Stimulated activated naive B cell treated with anti-CD40 and anti-IgM and Interleukin-4, amounts not matched to agents 10 μg/mL and 1 μg/mL and 100 μg/mL, for 72 hours (primary cell): ENCODE measurements at places on chromosomes 2 and 18.

- H3K36me3 ChIP-seq: no peaks in the 10 kb centered on the region
- H3K27ac ChIP-seq: no peak overlapping the region
- H3K27me3 ChIP-seq: peaks cover 43% of the 10 kb centered on the region
- H3K4me3 ChIP-seq: no peak overlapping the region
- no peaks in the 10 kb centered on the region for H3K4me1 ChIP-seq
These were observed 30.3 kb upstream of the GPC1 start for GRCh38 chr2:240405133-240405532.

DNA sequence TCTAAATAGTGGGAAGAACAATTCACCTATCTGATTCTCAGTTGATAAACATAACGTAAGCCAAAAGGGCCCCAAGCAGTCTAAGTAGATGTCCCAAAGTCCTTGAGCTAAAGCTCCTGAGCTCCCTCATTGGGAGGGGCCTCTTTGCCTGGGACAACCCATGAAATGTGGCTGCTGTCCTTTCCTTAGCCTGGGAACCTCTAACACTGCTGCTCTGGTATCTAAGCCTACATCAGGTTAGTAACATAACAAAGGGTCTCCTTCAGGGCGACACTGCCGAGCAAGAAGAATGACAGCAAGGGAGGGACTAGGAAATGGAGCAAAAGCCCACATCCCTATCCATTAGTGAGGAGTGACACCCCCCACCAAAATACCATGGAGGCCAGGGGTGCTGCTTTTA, 98.3 kb downstream of the MAPRE2 start:
- peaks cover 32% of the 10 kb centered on the region for H3K4me1 ChIP-seq
- no peak overlapping the region for H3K27ac ChIP-seq
- no peak overlapping the region for H3K4me3 ChIP-seq
- DNase-seq: no peak
- H3K36me3 ChIP-seq: peaks cover 59% of the 10 kb centered on the region

GRCh38 chr2:230932556-230933511, 7.8 kb upstream of the GPR55 start:
- peaks cover 2% of the 10 kb centered on the region for H3K4me1 ChIP-seq
- H3K27me3 ChIP-seq: peaks cover 31% of the 10 kb centered on the region
- no peak overlapping the region for H3K27ac ChIP-seq
- no peak for DNase-seq
- no peak overlapping the region for H3K4me3 ChIP-seq

GRCh38 chr18:49250816-49251388, 209.5 kb downstream of the DYM start:
- H3K27ac ChIP-seq: no peak overlapping the region
- peaks cover 31% of the 10 kb centered on the region for H3K36me3 ChIP-seq
- H3K4me1 ChIP-seq: peaks cover 2% of the 10 kb centered on the region
- H3K4me3 ChIP-seq: no peak overlapping the region
- DNase-seq: no peak

GRCh38 chr18:42480441-42480840, 525.4 kb downstream of the PIK3C3 start:
- no peaks in the 10 kb centered on the region for H3K27me3 ChIP-seq
- DNase-seq: no peak
- H3K36me3 ChIP-seq: no peaks in the 10 kb centered on the region
- H3K27ac ChIP-seq: no peak overlapping the region
- no peaks in the 10 kb centered on the region for H3K4me1 ChIP-seq
- no peak overlapping the region for H3K4me3 ChIP-seq

DNA sequence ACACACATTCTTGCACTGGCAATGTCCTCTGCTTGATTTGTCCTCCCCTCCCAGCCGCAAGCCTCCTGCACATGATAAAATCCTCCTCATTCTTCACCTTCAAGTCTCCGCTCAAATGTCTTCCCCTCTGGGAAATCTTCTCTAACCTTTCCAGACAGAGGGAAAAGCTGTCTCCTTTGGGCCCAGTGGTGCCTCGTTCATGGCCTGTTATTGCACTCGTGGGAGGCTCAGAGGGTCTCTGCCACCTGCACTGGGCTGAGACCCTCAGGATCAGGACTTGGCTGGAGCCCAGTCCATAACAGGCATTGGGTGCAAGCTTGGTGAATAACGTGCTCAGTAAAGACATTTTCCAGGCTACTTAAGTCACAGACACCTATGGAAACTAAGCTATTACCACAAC, 68.6 kb downstream of the PTGR3 start:
- H3K4me3 ChIP-seq: no peak overlapping the region
- no peak for DNase-seq
- H3K27me3 ChIP-seq: peaks cover 17% of the 10 kb centered on the region
- H3K4me1 ChIP-seq: no peaks in the 10 kb centered on the region
- H3K27ac ChIP-seq: no peak overlapping the region
- H3K36me3 ChIP-seq: no peaks in the 10 kb centered on the region

GRCh38 chr18:27715751-27716150, 461.2 kb downstream of the CDH2 start:
- H3K27ac ChIP-seq: no peak overlapping the region
- no peak overlapping the region for H3K4me3 ChIP-seq
- H3K36me3 ChIP-seq: no peaks in the 10 kb centered on the region
- no peaks in the 10 kb centered on the region for H3K27me3 ChIP-seq

DNA sequence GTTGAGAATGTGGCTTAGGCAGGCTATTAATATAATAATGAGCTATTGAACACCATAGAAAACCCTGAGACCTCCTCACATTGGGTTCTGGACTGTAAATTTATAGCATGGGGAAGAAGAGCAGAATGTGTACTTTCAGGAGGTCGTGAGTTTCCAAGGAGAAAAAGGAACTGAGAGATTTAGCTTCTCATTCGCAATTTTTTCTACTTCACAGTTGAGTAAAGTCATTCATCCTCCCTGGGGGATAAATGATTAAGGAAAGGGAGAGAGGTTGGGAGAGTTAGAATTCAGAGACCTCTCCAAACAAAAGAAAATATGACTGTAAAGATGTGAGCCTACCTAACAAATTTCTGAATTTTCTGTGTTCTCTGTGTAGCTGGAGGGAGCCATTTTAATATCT, 205.8 kb upstream of the CYRIA start:
- H3K36me3 ChIP-seq: no peaks in the 10 kb centered on the region
- H3K27me3 ChIP-seq: peaks cover 5% of the 10 kb centered on the region
- H3K4me3 ChIP-seq: no peak overlapping the region
- H3K4me1 ChIP-seq: peaks cover 3% of the 10 kb centered on the region

GRCh38 chr2:20421988-20422370, 24.9 kb upstream of the RHOB start:
- H3K27me3 ChIP-seq: no peaks in the 10 kb centered on the region
- H3K36me3 ChIP-seq: no peaks in the 10 kb centered on the region

DNA sequence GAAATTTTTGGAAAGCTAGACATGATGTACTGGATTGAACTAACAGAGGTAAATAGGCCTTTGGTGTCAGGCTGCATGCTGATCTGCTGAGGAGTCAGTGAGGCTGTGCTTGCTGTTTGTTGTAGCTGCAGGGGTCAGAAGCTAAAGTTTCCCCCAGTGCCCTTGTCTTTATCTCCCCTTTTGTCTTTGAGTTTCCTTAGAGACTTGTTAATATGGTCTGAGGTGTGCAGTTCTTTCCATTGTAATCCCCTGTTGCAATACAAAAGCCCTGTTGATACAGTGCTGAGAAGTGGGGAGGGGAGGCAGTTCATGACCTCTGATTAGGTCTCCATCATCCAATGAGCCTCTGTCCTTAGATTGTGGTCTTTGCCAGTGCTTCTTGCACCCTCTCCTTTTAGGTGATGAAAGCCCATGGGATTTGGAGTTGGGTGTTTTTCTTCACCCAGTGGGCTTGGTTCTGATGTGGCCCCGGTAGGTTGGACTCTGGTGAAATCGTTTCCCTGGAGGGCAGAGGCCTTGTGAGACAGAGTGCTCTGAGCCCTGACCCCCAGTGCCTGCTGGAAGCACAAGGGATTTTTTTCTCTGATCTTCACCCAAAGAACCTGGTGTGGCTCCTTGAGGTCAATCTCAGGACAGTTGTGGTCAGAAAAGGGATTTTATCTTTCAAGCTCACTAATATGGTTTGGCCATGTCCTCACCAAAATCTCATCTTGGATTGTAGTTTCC, 163.1 kb downstream of the TMEM18 start:
- H3K27me3 ChIP-seq: no peaks in the 10 kb centered on the region
- no peak overlapping the region for H3K4me3 ChIP-seq
- H3K27ac ChIP-seq: no peak overlapping the region
- no peak for DNase-seq
- H3K36me3 ChIP-seq: no peaks in the 10 kb centered on the region
- no peaks in the 10 kb centered on the region for H3K4me1 ChIP-seq

GRCh38 chr2:215885536-215885935, 127.8 kb downstream of the MREG start:
- H3K27me3 ChIP-seq: peaks cover 14% of the 10 kb centered on the region
- no peak for DNase-seq
- H3K36me3 ChIP-seq: no peaks in the 10 kb centered on the region
- H3K4me3 ChIP-seq: no peak overlapping the region

- H3K4me3 ChIP-seq: no peak overlapping the region
- H3K27ac ChIP-seq: no peak overlapping the region
- no peaks in the 10 kb centered on the region for H3K36me3 ChIP-seq
These were observed 39.7 kb downstream of the RFX8 start for GRCh38 chr2:101435001-101435862.

DNA sequence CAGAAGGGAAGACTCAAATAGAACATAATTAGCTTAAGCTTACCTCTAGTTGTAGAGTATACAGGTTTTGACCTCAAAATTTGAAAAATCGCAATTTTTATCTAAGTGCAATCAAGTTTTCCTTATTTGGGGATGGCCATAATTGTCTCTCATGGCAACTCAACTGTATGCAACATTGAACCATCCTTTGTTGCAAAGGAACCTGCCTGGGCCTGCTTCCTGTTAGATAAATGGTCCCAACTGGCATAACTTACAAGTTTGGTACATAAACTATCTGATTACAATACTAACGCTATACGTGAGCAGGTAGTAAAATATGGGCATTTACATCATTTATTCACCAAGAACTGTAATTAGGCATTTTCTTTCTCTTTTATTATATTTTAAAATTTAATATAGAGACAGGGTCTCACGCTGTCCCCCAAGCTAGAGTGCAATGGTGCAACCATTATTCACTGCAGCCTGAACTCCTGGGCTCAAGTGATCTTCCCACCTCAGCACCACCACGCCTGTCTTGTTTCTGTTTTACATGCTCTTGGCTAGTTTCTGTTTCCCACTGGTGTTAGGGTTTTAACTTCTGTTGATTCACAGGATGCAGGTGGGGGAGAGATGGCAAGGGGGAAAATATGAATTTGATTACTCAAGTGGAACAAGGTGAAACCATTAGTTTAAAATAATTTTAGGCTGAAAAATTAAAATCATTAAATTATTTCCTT, 55.3 kb upstream of the B3GNT2 start:
- H3K27me3 ChIP-seq: no peaks in the 10 kb centered on the region
- peak overlapping the region; percentile 81 for H3K27ac ChIP-seq
- DNase-seq: no peak

DNA sequence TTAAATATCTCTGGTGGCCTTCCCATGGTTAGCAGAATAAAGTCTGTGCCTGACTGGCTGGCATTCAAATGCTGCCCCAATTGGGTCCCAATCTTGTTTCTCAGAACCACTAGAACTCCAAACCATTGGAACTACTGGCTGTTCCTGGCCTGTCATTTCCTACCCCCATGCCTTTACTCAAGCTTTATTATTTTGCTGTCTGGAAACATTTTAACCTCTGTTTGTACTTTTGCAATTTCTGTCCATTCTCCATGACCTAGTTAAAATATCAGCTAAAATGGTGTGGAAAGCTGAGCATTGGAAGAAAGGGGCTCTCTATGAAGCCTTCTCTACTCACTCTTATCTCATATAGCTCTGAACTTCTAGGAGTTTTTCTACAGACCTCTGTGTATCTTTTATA, 38.7 kb downstream of the RAPGEF4 start:
- no peaks in the 10 kb centered on the region for H3K36me3 ChIP-seq
- H3K4me1 ChIP-seq: no peaks in the 10 kb centered on the region
- no peak overlapping the region for H3K4me3 ChIP-seq
- DNase-seq: no peak
- H3K27me3 ChIP-seq: peaks cover 5% of the 10 kb centered on the region
- H3K27ac ChIP-seq: no peak overlapping the region

DNA sequence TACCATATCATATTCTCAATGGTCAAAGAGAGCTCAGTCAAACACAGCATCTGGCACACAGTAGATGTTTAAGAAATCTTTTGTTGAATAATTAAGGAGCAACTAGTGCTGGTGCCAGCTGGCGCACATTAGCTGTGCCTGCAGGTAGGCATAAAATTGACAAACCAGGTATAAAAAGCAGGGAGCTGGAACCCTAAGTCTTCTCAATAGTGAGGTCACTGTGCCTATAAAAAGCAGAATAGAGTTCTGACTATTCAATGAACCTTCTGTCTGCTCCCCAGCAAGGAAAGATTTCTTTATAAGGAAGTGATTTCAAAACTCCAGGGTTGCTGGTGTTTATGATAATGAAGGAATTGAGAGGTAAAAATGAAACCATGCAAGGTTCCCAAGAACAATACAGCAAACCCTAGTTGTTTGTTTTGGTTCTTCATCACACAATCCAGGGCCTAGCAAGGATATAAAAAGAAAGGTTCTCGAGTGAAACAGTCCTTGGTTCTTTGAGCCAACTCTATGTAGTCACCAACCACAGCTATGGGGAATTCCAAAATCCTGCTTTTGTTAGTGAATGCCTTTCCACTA, 76.1 kb downstream of the THADA start:
- no peak overlapping the region for H3K4me3 ChIP-seq
- no peak for DNase-seq
- peaks cover 39% of the 10 kb centered on the region for H3K4me1 ChIP-seq

DNA sequence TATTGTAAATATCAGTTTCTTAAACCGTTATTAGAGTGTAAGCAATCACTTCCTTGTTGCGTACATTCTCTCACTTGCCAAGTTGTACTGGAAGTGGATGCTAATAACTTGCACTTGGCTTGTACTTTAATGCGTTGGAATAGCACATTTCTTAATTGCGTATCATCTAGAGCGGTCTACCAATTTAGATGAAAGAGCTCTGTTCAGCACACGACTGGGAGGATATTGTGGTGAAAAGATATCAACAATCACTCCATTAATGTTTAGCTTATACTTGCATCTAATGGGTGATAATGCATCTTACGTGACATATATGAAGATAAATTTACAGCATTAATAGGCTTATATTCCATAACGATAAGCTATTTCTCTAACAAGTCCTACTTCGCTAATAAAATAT, 11.7 kb upstream of the TMEFF2 start:
- H3K4me1 ChIP-seq: no peaks in the 10 kb centered on the region
- no peak overlapping the region for H3K27ac ChIP-seq
- no peak overlapping the region for H3K4me3 ChIP-seq
- no peaks in the 10 kb centered on the region for H3K36me3 ChIP-seq
- peaks cover 13% of the 10 kb centered on the region for H3K27me3 ChIP-seq
- DNase-seq: no peak

DNA sequence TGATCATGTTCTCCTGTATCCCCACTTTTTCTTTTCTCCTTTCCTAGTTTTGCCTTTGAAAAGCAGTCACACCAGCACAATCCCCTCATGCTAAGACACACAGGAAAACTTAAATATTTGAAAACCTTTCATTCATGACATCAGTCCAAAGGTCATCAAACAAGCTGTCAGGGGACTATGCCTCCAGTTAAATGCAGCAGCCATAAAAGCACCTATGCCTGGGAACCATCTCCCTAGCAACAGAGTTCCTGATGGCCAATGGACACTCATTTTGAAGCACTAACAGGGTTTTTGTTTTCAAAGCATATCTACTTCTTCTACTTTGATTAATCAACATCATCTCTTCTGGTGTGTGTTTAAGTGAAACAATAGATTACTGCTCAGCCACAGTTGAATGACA, 286.4 kb upstream of the PARD3B start:
- no peaks in the 10 kb centered on the region for H3K4me1 ChIP-seq
- no peak overlapping the region for H3K4me3 ChIP-seq
- peaks cover 5% of the 10 kb centered on the region for H3K27me3 ChIP-seq
- H3K27ac ChIP-seq: no peak overlapping the region
- H3K36me3 ChIP-seq: no peaks in the 10 kb centered on the region
